CD8-positive, alpha-beta memory T cell (primary cell): ENCODE measurements at places on chromosomes 13 and 19.
A peak's percentile ranks its signal among the peaks of the same experiment; 100 is the strongest.

DNA sequence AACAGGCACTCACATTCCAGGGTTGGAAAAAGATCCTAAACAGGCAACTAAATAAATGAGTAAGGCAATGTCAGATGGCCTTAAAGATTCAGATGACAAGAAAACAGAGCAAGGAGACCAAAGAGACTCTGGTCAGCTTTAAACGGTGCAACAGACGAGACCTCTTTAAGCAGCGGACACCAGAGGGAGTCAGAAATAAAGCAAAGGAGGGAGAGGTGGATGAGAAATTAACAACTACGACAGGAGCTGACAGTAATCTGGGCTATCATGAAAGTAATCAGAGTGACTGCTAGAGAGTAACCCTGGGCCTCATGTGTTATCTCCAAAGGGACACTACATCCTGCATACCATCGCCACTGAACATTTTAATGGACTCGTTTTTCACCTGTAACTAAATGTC lies 1.1 kb downstream of the ZNF550 start:
- no peak for DNase-seq

GRCh38 chr19:50817941-50818858 lies 5.4 kb downstream of the KLK1 start:
- DNase-seq: no peak

DNA sequence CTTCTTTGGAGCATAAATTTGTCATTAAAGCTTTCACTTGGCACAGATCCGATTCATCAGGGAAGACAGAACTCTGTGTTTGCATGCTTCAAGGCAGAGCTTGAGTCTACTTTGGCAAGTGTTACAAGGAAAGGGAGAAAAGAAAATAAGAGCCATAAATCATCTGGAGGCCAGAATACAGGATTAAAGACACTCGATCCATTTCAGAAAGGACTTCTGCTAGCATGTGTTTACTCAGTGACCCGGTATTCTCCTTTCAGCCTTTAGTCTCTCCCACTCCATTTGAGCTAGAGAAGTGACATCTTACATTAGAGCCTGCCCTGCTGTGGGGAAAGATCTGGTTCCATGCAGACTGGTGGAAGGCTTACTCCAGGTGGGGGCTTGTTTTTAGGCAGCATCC lies 306.4 kb downstream of the KLF5 start:
- no peak for DNase-seq

DNA sequence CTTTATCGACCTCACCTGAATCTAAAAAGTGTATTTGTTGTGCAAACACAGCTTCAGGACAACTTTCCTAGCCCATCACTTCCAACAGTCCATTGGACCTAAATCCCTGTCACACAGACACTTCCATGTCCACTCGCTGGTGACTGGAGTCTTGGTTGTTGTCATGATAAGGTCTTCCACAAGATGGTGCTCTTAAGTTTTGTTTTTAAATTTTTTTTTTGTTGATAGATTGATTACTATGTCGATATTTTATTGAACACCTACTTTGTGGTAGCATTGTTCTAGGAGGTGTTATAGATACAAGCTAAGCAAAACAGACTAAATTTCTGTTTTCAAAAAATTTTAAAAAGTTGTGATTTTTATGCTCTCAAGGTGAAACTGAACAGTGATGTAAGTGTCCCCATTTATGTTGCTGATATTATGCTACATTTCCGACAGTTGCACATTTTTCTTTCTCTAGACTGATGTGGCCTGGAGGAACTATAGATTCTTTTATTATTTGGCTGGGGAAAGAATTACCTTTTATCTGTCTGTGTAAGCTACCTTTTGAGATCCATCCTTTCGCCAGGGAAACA lies 8.1 kb upstream of the ERICH6B start:
- no peak for DNase-seq

DNA sequence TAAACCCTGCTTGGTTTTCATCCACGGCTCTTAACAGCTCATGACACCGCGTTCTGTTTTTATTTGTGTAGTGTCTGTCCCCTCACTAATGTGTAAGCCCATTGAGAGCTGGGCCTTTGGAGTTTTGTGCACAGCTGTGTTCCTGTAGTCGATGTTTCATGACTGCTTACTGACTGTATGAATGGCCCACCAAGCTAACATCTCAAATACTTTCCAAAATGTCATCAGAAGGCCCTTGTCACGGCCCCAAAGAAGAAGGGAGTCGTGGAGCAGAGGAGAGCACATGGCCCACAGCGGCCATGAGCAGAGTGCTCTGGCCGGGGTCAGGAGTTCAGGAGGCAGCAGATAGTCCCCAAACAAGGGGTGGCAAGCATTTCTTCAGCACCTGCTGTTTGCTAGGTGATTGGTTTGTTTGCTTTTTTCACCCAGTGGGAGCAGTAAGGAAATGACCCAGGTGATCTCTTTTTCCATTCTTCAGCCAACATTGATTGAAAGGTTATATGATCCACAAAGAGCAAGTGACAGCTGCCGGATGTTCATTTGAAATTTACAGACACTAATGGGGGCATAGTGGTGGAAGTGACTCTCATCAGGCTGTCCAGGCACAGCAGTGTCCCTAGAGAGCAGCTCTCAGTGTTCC lies 315.2 kb downstream of the ATP8A2 start:
- DNase-seq: no peak

- no peak for DNase-seq
These were observed 204.1 kb upstream of the ZNF536 start for GRCh38 chr19:30167976-30168635.

- DNase-seq: peak; percentile 83
These were observed 8.3 kb upstream of the MZF1 start for GRCh38 chr19:58581227-58582141.

GRCh38 chr19:7622933-7623685 lies 6.2 kb downstream of the XAB2 start:
- DNase-seq: no peak

DNA sequence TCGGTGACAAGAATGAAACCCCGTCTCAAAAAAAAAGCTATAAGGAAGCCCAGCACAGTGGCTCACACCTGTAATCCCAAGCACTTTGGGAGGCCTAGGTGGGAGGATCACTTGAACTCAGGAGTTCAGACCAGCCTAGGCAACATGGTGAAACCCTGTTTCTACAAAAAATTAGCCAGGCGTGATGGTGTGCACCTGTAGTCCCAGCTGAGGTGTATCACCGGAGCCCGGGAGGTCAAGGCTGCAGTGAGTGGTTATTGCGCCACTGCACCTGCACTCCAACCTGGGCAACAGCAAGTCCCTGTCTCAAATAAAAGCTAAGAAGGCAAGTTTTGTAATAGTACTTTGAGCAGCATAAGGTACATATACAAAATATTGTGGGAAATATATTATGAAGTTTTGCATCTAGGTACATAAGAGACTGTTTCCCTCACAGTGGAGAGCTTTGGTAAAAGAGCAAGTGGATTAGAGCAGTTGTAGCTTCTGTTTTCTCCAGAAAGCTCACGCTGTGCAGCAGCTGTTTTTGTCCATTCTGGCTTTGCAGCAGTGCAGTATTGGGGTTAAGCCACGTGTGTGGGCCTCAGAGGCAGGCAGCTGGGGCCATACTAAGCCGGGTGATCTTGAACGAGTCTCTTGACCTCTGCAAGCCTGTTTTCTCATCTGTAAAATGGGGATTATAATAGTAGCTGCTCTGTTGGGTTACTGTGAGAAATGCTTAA lies 35.4 kb downstream of the ARHGAP35 start:
- no peak for DNase-seq

DNA sequence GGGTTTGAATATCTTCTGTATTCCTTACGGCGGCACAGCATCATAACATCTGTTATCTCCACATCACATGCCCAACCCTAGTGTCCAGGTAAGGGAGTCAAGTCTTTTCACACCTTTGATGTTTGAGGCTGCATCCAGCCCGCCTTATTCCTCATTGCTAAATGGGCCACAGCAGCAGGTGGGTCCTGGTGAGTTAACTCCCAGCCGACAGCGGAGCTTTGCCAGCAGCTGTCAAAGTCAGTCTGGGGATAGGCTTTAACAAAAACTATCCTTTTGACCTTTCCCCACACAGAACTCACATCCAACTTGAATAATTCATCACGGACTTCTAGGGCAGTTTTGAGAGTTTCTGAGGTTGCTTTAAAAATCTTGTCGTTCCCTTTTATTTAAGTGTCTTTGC lies 235.1 kb downstream of the DLEU7 start:
- DNase-seq: no peak

DNA sequence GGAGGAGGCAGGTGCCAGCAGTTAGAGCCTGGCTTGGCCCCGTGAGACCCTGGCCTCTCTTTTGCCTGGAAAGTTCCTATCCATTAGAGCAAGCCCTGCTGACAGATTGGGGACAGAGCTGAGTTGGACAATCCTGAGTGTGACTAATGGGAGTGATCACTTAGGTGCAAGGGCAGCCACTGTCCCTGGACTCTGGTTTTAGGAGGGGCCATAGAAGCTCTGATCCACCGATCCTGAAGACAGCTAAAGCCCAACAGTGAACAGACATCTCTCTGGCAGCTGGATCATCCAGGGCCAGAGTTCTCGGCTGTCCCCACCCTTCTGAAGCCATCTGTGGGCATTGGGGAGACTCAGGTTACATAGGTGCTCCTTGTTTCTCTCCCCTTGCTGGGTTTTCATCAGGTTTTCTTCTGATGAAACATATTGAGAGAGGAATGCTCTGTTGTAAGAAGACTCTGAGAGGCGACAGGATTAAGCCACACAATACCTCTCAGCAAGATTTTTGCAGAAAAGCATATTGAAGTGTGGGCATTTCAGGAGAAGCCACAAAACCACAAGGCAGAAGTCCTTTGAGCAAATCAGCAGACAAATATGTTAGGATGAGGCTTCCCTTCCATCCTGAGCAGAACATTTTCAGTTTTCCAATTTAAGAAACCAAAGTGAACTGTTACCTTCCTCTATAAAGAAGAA lies 288.0 kb upstream of the MAB21L1 start:
- no peak for DNase-seq

GRCh38 chr13:67505376-67505775 lies 275.2 kb upstream of the PCDH9 start:
- DNase-seq: no peak

DNA sequence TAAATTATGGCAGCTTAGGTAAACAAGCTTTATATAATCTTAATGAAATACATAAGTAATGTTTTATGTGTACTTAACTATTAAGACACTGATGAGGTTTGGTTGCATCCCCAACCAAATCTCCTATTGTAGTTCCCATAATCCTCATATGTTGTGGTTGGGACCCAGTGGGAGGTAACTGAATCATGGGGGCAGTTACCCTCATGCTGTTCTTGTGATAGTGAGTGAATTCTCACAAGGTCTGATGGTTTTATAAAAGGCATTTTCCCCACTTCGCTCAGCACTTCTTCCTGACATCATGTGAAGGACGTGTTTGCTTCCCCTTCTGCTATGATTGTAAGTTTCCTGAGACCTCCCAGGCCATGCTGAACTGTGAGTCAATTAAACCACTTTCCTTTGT lies 212.7 kb downstream of the DIAPH3 start:
- no peak for DNase-seq

DNA sequence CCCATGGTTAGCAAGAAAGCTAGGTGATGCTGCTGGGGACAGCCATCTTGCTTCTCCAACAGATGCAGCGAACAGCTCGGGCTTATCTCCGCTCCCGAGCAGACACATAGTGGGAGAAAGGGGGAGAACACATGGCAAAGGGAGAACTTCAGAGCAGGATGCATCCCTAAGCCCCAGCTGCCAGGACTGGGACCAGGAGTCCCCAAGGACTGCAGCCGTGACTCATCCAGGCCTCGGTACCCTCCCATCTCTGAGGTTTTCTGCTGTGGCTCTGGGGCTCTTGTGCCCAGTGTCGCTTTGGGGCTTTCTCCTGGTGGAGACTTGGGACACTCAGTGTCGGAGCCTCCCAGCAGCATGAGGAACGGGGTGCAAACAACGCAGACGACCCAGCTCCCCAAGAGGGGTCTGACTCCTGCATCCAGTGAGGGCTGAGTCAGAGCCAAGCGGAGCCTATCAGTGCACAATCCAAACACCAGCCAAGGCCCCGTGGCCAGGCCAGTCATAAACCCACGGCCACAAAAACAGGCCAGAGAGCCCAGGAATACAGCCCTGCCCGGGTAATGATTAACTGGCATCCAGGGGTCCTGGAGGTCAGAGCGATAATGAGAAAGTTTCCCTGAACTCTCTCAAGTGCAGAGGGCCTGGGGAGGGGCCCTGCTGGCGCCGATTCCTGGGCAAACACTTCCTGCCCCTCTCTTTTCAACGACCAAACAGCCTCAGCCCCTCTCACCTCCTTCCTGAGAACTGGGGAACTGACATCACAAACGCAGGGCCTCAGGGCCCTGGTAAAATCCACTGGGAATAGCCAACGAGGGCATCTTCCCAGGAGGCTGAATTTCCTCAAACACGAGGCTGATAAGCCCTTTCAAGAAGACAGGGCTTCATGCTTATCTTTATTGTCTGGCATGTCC lies 202.9 kb downstream of the USP12 start:
- no peak for DNase-seq

DNA sequence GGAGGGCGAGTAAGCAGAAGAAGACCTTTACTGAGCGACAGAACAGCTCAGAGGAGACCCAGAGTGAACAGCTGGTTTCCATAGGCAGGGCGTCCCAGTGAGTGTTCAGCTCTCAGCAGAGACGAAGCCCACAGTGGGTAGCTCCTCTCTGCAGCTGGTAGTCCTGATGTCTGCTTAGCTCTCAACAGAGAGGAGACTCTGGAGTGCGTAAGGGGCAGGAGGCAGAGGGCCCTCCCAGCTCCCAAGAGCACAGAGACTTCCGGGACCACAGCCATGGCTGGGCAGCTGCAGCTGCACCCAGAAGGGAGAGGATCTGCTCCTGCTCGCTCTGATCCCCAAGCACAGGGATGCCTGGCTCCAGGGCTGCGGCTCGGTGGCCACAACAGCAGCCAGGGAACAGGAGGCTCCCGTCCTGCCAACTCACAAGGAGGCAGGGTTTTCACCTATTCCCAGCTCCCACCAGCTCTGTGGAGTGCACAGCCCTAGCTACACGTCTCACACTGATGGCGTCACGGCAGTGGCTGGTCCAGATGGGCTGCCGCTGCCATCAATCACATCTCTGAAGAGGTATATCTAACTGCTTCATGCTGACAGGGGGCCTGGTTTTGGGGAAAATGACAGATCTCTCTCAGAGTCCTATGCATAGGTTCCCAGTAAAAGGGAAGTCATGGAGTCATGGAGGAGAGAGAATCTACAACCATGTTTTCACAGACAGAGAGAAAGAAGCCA lies 2660.1 kb upstream of the PCDH20 start:
- DNase-seq: no peak

GRCh38 chr19:13225973-13226865 lies 76.0 kb downstream of the IER2 start:
- no peak for DNase-seq

GRCh38 chr19:1601613-1602064 lies 3.6 kb downstream of the UQCR11 start:
- no peak for DNase-seq

DNA sequence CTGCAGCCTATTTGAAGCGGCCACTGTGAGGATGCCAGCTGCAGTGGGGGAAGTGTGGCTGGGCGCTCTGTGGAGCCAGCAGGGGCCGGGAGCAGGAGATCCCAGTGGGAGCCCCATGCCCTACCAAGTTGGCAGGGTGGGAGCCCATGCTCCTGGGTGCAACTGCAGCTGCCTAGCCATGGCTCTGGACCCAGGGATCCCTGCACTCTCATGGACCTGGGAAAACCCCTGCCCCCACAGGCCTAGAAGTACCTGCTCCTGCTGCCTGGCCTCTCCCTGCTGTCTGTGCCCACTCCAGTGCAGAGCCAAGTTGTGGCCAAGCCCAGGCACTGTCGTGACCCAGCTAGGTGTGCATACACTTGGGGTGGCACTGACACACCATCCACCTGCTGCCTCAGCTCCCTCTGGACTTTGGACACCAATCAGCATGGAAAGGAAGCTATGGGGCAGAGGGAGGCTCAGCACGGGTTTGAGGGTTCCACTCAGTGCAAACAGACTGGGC lies 20.9 kb downstream of the LIG4 start:
- no peak for DNase-seq
